Posterior cingulate gyrus (tissue), 11 donors: ENCODE measurements at places on chromosomes 5 and 9.

GRCh38 chr9:37512437-37512836, 26.7 kb downstream of the POLR1E start:
- DNase-seq, result no peak

DNA sequence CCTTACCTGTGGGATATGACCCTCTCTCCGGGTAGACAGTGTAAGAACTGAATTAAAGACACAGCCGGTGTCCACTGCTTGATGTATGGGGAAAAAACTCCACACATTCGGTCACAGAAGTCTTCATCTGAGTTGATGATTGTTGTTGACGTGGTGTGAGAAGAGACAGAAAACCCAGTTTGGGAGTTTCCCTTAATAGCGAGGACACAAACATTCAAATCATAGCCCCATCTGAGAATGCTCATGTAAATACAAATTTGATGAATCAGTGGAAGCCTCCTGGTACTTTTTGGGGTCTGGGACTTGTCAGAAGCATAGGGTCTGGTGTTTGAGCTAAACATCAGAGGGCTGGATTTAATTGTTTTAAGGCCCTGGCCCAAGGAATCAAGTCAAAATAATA, 11.0 kb downstream of the HAVCR1 start:
- no peak for DNase-seq

- DNase-seq, result no peak
These were observed 205.9 kb upstream of the TMEM161B start for GRCh38 chr5:88474574-88474973.

DNA sequence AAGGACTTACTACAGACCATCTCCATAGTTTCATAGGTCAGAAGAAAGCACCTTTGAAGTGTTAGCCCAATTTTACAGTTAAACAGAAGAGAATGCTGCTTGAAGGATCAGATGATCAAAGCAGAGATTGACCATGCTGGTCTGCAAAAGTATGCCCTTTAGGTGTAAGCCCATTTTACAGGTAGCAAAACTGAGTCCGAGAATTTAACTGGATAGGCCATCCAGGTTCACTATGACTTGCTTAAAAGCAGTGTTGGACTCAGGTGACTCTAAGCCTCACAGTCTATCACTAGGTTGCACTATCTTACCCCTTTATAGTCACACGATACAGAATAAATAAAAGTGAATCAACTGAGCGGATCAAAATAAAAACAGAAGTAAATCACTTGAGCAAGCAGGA, 212.7 kb downstream of the DCP2 start:
- no peak for DNase-seq

- no peak for DNase-seq
These were observed at the start of gene IL33 for GRCh38 chr9:6215562-6215961. Gene IL33, plus strand, starts transcription at chr9:6215807. Its CDS starts 25,888 bp downstream, at chr9:6241695.

DNA sequence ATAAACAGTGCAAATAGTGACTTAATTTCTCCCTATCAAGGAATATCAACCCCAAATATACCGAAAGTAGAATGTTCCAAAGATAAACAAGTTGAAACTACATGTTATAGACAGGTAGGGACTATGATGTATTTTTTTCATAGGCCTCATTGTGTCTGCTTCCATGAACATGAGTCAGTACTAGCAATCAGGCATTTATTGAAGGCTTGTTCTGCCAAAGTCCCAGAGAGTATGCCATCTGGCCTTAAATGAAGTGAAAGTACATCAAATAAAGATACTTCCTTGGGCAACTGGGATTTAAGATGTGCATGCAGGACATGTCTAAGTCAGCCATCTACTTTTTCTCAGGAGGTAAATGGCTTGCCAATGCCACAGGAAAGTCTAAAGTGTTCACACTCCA, 6.5 kb downstream of the GHR start:
- DNase-seq, result no peak

GRCh38 chr9:101711330-101711941, 27.0 kb downstream of the GRIN3A start:
- DNase-seq, result no peak

- DNase-seq, result no peak
These were observed 26.0 kb downstream of the RLN2 start for GRCh38 chr9:5278486-5278885.

- no peak for DNase-seq
These were observed 48.5 kb upstream of the SNCAIP start for GRCh38 chr5:122263352-122264030.

- DNase-seq, result no peak
These were observed 724 bp downstream of the NDUFS6 start for GRCh38 chr5:1801967-1802295.

GRCh38 chr5:135430135-135430437, 17.1 kb downstream of the DCANP1 start:
- no peak for DNase-seq

GRCh38 chr5:68423154-68423811, 207.7 kb downstream of the PIK3R1 start:
- DNase-seq, result no peak

DNA sequence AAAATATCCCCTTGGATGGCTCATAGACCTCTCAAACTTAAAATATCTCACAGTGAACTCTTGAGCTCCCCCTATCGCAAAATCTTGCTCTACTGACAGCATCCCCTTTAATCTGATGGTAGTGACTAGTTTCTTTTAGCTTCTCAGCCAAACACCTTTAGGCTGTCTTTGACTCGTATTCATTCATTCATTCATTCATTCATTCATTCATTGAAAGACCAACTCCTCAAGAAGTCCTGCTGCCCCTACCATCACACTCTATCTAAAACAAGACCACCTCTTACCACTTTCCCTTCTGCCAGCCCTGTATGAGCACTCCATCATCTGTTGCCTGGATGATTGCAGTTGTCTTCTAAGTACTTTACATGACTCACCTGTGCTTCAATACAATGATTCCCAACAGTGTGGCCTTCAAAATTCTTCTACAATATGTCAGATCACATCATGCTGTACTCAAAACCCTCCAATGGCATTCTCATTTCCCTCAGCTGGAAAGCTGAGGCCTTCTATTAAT, 46.8 kb downstream of the ITGA2 start:
- DNase-seq, result no peak

- no peak for DNase-seq
These were observed 19.6 kb upstream of the FLT4 start for GRCh38 chr5:180668835-180669596.

- peak; percentile 11 for DNase-seq
These were observed 44.8 kb downstream of the LURAP1L start for GRCh38 chr9:12819436-12820185.

GRCh38 chr5:109681763-109682162, 8.0 kb upstream of the MAN2A1 start:
- no peak for DNase-seq

GRCh38 chr5:72133212-72133990, 26.1 kb downstream of the MAP1B start:
- no peak for DNase-seq

DNA sequence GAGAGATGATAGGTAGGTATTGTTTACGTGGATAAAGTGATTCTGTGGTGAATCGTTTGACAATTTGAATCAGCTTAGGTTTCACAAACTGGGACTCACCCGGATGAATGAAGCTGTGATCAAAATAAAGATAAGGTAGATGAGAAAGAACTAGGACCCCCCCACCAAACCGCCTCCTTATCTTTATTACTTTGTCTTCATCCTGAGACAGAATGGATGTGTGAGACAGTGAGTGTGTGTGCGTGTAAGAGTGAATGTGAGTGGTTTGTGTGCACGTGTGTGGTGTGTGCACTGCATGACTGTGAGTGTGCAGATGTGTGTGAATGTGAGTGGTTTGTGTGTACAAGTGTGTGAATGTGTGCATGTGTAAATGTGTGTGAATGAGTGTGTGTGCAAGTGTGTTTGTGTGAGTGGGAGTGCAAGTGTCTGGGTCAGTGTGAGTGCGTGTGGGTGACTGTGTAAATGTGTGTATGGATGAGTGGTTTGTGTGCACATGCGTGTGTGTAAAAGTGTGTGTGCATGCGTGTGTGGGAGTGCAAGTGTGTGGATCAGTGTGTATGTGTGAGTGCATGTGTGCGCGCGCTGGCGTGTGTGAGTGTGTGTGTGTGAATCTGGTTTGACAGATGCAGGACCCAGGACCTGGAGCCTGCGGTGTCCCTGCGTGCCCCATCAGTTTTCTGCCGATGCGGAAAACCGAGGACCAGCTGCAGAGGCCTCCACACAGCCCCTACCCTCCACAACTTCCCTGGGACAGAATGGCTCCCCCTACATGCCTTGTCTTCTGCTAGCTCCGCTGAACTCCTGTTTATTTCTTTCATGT, 11.4 kb upstream of the ENG start:
- no peak for DNase-seq

- no peak for DNase-seq
These were observed 274.3 kb upstream of the ANKRD55 start for GRCh38 chr5:56507351-56507930.

DNA sequence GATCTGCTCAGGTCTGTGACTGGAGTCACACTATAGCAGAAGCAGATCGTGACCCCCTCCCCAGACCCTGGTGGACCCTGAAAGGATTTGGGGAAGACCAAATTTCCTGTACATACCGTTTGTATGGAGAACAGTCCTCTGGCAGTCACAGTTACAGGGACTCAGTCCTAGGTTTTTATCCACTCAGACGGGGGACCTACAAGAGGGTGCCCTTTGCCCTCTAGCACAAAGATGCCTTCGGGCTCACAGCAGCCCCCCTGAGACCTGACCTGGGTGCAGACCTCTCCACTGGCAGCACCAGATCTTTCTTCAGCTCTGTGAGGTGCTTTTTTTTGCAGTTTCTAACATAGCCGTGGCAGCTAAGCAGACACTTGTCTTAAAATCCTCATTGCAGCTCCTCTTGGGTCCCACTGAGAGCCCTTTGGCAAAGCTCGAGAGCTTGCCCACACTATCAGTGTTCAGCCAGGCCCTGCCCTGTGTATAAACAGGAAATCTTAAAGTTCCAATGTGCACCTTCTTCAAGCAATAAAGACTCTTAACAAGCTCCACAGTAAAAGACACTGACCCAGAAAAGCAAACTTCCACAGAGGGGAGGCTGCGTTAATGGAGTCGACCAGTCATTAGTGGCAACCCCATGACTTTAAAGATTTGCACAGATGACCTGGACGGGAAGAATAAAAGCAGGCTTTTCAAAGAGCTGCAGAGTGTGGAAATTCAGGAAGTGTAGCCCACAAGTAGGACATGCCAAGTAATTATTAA, 71.8 kb upstream of the LHFPL2 start:
- no peak for DNase-seq

GRCh38 chr5:86894056-86894455, 276.3 kb downstream of the COX7C start:
- no peak for DNase-seq

DNA sequence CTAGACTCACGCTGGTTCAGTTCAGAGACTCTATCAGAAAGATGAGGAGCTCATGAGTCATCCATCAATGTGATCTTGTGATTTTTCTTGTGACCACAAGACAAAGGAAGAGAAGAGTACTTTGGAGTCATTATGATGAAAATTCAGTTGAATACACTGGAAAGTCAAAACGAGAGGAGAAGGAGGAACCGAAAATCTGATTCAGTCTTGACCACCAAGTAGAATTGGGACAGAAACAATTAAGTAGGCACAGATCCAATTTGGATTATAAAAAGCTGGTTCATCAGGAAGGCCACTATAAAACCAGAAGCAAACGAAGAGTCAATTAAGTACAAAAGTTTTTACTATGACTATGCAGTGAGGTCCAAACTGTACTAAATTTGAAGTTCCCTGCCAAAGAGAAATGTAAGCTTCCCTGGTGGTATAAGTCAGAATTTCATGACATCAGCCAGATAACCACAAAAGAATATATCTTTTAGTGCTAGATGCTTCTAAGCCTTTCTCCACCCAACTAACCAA, 90.9 kb downstream of the THBS4 start:
- no peak for DNase-seq

- no peak for DNase-seq
These were observed 422.9 kb downstream of the DTWD2 start for GRCh38 chr5:118565335-118565971.

GRCh38 chr5:76755779-76756637, 40.1 kb downstream of the F2R start:
- DNase-seq, result no peak

DNA sequence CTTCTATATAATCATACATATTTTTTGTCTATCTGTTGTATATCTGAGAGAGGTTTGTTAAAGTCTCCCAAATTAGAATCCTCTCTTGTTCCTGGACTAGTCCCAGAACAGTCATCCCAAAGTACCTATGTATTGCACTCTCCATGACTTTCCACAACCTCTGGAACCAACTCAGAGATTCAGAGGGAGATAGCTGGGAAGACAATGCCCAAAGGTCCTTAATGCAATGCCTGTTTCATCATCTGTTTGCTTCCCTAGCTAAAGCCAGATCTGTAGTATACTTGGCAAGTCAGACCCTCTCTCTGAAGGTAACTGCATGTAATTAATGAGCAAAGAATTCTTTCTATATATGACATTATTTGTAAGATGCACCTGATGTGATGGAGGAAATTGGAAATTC, 89.4 kb downstream of the ZNF474 start:
- DNase-seq, result no peak

DNA sequence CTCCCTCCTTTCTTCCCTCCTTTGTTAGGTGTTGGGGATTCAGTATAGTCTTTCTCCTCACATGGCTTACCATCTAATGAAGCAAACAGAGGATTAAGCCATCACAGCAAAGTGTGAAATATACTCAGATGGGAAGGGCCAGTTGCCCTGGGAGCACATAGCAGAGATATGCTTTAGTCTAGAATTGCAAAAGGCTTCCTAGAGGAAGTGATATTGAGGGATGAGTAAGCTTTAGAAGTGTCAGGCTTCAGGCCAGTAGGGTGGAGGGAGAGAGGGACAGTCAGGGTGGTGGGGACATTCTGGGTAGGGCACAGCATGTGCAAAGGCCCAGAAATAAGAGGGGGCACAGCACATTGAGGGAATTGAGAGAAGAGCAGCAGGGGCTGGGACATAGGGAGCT, 46.2 kb upstream of the GLRA1 start:
- no peak for DNase-seq

DNA sequence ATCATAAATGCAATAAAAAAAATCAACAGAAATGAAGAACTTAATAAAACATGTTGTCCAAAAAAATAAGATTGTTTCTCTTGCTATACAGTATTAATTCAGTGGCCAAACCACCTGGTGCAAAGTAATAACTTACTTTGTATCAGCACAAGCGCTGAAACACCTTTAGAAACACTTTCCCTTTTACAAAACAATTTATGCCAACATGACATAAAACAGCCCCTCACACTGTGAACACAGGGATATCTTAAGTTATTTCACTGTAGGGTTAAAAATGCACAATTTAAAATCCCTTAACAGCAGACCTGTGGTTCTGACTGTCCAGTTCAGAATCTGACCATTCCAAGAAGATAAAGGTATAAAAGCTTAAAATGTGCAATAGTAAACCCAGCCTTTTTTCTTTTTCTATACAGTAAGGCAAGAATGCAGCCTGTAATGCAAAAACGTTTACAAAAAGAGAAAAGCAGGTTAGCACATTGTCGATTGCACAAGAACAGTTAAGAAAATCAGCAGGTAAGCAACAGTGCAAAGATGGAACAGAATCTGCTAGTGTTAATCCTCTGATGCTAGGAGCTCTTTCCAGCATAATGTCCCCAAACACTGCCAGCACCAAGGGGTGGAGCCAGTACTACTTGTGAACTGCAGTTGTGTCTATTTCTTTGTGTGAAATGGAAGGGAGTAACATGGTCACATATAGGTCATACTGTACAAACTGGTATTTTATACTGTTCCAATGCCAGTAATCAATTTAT, 21.6 kb downstream of the RAB14 start:
- no peak for DNase-seq
